Midbrain (tissue), 1 donor: ENCODE measurements at places on chromosomes 3 and 15.

GRCh38 chr3:16482194-16482769 lies 31.2 kb downstream of the RFTN1 start:
- no peak for DNase-seq

- no peak for DNase-seq
Measured at GRCh38 chr15:72866182-72866581, 82.6 kb upstream of the ADPGK start.

GRCh38 chr15:99495430-99496301 lies 70.1 kb upstream of the MEF2A start:
- no peak for DNase-seq

- no peak for DNase-seq
Measured at GRCh38 chr3:125375950-125376679, 990 bp upstream of the ZNF148 start.

- no peak for DNase-seq
Measured at GRCh38 chr3:37920156-37920699, 58.5 kb downstream of the CTDSPL start.

- no peak for DNase-seq
Measured at GRCh38 chr3:128625409-128625945, 25.1 kb downstream of the RPN1 start.

DNA sequence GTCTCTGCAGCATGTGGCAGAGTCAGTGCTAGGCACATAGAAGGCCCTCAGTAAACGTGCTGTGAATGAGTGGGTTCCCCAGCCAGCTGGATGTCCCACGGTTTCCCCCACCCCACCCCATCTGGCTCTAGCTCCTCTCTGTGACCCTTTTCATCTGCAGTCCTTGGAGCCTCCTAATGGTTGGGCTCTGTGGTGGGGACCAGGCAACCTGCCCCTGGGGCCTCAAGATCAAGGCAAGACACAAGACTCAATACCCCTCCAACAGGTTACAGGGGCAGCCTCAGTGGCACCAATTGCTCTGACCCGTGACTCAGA lies 17.1 kb upstream of the CYP11A1 start:
- DNase-seq: no peak

- DNase-seq: no peak
Measured at GRCh38 chr3:106566277-106566676, 697.5 kb upstream of the CBLB start.

DNA sequence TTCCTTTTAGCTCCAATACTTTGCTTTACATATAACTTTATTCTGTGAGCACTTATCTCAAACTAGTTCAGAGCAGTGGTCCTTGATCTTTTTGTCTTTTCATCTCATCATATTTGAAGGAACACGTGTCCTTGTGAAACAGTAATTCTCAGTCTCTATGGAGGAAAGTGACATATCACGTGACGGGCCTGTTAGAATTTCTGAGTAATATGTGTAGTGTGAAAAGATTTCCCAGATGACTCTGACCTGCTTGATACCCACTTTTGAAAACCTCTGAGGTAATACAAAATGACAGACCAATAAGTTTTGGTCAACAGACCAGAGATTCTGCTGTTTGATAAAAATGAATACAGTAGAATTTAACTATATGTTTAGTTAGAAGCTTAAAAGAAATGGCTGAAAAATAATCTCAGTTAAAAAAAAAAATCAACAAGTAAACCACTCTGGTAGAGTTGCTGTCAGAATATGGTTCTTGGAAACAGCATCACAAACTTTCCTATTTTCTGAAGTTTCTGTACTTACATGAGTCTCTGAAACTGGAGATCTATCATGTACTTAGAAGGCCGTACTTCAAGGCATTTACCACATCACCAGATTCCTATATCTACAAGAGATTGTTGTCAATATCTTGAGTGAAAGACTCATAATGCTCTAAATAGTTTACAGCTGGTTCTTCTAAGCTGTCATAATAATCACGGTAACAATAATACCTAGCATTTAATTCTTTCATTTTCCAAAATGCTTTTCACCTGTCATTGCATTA lies 590.2 kb upstream of the TBL1XR1 start:
- no peak for DNase-seq

DNA sequence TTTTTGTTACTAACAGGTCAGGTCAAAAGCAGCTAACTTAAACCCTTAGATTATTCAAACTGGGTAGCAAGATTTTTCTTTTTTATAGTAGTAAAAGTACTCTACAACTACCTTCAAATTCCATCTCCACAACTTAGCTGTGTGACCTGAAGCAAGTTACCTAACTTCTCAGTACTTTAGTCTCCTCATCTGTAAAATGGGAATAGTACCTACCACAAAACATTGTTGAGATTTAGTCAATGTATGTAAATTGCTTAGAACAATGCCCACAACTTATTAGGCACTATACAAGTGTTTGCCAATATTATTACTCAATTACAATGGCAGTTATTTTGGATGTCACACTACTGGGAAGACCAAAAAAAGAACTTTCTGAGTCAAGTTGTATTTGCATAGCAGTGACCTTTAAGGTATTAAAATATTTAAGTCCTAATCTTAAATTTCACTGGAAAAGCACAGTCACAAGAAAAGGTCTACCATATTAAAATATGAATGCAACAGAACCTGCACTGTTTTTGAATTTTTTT lies 2.9 kb downstream of the TASOR start:
- DNase-seq: no peak

DNA sequence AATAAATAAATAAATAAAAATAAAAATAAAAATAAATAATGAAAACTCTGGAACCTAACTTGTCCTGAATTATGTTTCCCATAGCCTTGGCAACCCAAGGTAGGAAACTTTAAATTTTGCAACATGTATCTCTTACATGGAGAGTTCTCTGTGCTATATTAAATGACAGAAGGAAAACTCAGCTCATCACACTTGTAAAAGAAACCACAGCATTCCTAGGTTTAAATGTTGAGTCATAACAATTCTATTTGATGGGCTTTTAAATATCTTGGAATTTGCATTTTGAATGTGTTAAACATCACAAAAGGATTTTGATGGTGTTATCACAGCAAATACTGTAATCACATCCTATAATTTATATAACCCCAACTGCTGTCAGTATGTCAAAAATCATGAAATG lies 144.2 kb downstream of the LRTM1 start:
- no peak for DNase-seq

DNA sequence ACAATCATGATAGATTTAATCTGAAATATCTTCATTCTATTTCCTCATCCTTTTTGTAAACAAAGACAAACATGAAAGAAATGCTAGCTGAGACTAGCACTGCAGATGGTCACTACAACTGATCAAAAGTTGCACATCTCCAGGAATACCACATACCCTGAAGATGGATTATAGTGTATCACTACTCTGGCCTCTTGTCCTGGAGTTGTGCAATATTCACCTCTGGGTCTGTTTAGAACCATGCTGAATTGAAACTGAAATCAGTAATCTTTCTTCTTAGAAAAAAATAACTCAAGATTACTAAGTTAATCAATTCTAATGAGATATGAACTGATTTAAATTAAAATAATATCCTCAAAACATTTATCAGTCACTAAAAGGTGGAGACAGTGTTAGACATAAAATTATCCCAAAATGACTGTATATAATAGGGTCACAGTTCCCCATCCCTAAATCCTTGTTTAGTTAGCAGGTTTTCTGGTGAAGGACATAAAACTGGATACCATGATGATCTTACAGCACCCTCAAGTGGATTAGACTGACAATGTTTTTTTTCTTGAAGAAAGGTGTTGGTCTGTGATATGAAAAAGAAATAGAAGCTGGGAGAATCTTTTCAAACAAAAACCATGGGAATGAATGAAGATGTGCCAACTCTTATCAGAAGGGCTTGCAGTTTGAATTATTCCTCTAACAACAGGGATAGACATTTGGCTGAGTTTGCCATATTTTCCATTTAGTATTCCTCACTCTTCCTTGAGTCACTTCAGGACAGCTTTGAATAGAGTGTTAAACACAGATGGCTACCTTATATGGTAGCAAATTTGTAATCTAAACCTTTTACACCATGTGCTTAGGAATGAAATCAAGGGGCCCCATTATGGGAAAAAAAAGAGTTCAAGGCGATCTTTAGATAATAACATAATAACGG lies 7.1 kb upstream of the TTC14 start:
- peak; percentile 31 for DNase-seq

GRCh38 chr15:42996871-42997270 lies 76.3 kb upstream of the TTBK2 start:
- no peak for DNase-seq

- no peak for DNase-seq
Measured at GRCh38 chr3:45322616-45323015, 65.8 kb upstream of the LARS2 start.

DNA sequence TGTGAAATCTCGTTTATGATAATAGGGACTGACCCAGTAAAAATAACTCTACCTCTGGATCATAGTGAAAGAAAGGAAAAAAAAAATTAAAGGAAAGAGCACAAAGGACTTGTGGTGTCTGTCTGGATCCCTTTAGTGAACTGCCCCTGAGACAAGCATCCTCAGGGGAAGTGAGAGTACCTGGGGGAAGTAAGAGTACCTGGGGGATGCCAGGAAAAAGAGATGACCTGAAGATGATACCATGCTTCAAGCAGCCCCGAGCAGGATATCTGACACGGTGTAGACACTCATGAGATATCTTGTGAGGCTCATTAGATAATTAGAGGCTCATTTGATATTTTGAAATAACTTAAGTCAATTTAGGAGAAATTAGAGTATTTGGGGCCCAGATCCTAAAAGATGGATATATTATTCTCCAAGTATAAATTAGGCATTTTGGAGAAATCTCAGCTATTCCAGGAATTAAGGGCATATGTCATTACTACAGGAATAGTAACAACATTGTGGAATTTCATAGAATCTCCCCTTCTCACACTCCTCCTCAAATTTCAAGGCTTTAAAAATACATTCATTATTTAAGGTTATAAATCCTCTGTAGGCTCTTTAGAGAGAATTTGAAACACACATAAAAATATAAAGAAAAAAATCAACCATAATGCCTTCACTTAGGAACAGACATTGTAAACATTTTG lies 36.3 kb upstream of the PSMD6 start:
- DNase-seq: no peak

GRCh38 chr15:63136742-63137141 lies 15.1 kb downstream of the LACTB start:
- no peak for DNase-seq

GRCh38 chr3:188421151-188421821 lies 267.3 kb downstream of the LPP start:
- DNase-seq: no peak

DNA sequence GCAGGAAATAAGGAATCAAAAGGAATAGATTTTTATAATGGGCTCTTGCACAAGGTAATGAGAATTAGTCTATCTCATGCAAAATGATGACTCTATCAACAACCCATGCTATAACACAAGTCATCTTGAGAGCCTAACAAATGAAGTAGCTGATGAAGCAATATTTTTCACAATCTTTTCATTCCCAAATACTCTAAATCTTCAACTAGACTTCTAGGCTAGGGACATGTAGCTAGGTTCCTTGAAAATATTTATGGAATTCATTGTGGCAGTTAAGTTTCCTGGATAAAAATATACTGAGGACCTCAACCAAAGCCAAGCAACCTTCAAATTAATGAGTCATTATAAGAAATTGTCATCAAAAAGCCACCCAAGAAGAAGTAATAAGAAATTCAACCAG lies 55.4 kb downstream of the DCBLD2 start:
- no peak for DNase-seq

GRCh38 chr15:39255760-39256159 lies 325.1 kb upstream of the THBS1 start:
- DNase-seq: no peak

- DNase-seq: no peak
Measured at GRCh38 chr3:23726811-23727548, 78.8 kb upstream of the UBE2E1 start.

GRCh38 chr3:180789774-180790173 lies 110.5 kb upstream of the CCDC39 start:
- no peak for DNase-seq

GRCh38 chr3:4904811-4905695 lies 74.2 kb upstream of the BHLHE40 start:
- no peak for DNase-seq

DNA sequence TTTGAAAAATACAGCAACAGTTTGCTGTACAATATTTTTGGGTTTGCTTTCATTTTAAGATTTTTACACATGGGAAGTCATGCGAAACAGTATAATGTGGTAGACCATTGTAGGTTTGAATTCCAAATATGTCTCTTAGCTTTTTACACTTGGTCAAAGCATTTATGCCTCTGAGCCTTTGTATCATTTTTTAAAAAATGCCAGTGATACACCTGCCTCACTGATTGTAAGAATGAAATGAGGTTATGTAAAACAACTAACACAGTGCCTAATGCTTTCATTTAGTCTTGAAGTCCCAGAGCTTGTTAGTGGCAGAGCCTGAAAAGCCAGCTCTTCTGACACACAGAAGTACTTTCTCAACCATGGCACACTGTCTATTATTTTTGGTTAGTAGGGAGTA lies 202.0 kb downstream of the UBE2E2 start:
- DNase-seq: no peak

DNA sequence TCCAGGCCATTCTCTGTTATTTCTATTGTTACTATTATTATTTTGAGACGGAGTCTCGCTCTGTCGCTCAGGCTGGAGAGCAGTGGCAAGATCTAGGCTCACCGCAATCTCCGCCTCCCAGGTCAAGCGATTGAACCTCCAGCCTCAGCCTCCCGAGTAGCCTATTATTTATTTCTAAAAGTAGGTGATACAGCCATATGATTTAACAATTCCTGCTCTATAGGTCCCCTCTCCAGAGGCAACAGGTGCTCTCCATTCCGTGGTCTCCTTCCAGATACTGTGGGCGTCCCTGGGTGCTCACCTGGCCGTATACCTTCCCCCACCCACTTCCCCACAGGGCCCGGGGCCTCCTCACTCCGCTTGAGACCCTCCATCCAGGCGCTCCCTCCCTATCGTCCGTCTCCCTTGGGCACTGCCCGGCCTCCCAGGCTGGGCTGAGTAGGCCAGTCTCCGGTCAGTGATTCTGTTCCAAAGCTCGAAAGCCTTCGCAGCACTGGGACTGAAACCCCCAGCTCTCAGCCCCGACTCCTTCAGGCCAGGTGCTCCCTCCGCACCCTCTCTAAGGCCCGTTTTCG lies 708 bp upstream of the PTPN23 start:
- no peak for DNase-seq

DNA sequence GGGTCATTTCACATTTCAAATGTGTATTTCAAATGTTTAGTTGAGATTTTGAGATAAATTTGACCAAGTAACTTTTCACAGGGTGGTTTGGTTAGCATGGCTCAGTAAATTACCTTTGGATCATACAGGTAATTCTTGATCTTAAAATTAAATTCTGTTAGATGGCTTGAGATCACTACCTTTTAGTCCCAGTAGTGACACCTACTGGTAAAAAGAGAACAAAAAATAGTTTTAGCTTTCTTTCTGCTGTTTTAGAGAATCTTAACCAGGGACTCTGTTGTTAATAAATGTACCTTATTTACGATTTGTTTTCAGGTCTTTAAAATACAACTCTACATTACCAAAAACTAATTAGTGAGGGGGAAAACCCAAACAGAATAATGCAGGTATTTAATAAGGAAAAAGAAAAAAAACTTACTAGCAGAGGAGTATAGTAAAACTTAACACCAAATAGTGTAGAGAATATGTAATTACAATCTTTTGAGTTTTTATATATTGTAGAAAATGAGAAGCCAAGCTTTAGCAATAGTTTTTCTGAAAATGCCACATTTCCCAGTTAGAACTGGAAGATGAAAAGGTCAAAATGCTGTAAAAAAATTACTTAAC lies 620.3 kb upstream of the AGTR1 start:
- peak; percentile 29 for DNase-seq
